ENCODE measurements at places on chromosomes 16 and 17.

DNA sequence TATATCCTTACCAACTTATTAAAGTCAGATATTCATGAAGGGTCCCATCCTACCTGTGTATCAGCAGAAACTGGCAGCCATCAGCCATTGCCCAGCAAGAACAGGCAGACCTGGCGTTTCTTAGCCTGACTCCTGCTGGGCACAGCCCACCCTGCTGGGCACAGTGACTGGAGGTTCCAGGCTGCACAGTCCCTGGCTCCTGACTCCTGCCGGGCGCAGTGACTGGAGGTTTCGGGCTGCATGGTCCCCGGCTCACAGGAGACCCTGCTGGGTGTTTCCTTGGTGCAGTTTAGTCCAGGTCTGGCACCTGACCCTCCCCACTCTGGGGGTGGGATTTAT, 6.7 kb downstream of the TIMM22 start:
- DNase-seq = no peak

DNA sequence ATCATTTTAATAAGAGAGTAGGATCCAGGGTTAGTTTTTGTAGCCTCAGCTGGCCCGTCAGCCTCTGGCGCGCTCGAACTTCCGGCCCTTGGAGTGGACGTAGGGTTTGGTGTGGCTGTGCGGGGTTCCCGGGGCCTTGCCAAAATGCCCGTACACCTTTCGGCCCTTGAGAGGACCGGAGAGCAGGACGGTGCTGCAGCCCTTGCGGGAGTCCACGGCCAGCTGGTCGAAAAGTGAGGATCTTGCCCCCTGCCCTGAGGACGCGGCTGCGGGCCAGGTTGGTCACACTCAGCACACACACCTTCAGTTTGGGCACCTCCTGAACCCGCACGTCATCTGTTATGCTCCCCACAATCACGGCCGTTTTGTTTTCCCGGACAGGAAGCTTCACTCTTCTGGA, 42.2 kb upstream of the CNTNAP4 start:
- no peak for DNase-seq

DNA sequence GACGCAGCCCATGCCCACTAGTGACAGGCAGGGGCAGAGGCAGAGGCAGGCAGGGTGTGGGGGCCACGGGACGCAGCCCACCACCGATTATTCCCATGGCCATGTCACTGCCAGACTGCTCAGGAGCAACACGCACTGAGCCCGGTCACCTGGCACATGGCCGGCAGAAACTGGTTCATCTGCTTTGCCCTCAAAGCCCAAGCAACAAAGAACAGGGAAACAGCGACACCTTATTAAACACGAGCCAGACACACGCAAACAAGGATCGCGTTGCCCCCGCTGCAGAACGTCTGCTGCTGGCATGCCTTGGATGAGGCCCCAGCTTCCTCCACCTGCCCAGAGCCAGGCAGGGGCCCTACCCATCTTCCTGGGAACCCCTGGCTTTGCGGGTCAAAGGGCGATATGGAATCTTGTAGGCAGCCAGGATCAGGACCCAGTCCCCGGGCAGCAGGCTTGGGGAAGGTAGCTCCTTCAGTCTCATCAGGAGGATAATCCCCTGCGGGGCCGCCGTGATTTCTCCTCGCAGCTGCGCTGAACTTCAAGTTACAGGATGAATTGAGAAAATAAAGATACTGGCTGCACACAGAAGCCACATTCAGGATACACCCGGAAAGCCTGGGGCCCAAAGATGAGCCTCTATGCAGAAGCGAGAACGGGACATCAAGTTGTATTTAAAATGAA, 4.8 kb downstream of the TBC1D16 start:
- DNase-seq = no peak

DNA sequence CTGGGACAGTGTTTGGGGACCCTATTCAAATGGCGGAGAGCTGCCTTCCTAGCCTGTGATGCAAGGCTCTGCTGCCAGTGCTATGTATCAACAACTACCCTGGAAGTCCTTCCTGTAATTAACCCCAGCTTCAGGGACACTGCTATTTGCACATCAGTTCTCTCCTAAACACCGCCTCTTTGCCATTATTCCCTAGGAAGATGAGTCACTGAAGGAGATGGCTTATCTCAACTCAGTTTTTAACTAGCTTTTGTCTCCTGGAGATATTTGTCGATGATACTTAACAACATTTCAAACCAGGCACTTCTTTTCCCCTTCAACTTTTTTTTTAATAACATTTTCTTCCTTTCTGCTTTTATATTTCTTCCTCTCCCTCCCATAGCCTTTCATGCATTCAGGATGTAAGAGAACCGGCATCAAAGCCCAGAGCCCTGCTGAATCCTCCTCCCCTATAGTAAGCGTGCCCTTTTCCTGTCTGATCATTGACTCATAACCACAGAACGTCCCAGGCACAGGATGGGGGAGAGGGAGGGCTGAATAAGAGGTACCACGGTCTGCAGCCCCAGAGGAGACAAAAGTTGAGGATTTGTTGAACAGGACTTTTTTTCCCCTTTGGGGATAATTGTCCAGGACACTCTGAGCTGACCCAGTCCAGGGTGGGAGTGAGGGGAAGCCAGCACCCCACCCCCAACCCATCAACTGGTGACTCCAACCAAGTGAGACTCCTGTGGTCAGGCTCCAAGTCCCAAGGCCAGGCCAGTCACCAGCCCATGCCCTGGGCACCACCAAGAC, 387.8 kb upstream of the SALL1 start:
- DNase-seq = peak; percentile 92

DNA sequence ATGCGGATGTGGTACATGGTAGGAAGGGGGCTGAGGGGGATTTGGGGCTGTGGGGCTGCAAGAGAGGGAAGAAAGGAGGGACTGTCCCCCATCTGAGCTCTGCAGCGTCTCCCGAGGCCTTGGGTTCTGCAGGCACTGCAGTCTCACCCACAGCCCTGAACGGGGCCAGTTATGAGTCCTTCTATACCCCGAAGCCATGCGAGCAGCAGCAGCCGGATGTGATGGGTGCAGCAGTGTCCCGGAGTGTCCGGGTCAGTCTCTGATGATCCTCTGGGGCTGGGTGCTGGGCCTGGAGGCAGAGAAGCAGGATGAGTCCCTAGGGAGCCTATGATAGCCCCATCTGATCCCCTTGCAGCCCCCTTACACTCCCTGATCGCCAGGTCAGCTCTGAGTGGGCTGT, 41.5 kb downstream of the CPNE2 start:
- DNase-seq = no peak

DNA sequence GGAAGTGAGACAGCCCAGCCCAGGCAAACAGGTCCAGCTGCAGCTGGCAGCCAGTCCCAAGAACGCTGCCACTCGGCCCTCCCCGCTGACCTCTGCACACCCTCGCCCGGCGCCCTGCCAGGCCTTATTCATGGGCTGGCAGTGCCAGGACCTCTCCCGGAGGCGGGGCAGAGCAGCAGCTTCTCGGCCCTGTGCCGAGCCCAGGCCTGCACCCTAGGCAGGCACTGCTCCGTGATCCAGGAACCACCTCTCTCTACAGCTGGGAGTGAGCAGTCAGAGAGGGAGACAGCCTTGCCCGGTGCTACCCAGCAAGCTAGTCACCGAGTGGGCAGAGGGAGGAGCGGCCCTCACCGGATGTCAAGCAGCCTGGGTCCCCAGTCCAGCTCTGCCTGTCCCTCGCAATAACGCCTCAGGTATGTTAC, 79.9 kb upstream of the CBX4 start:
- no peak for DNase-seq

- no peak for DNase-seq
These were observed 22.5 kb downstream of the SPG7 start for GRCh38 chr16:89530401-89531381.

DNA sequence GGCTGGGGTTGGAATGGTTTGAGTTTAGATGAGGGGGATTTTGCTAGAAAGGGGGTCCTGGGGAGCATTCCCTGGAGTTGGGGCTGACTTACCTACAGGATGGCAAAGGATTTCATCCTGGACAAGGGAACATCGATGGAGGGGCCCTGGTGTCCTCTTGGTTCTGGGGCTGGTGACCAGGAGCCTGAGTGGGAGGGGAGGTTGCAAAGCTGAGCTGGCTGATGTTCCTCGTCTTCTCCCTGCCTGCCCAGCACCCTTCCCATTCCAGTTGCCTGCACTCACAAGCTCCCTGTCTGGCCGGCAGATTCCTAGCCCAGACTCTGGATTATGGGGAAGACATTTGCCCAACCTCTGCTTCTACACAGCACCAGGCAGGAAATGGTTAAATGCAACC, 37.2 kb downstream of the ITGAE start:
- no peak for DNase-seq

DNA sequence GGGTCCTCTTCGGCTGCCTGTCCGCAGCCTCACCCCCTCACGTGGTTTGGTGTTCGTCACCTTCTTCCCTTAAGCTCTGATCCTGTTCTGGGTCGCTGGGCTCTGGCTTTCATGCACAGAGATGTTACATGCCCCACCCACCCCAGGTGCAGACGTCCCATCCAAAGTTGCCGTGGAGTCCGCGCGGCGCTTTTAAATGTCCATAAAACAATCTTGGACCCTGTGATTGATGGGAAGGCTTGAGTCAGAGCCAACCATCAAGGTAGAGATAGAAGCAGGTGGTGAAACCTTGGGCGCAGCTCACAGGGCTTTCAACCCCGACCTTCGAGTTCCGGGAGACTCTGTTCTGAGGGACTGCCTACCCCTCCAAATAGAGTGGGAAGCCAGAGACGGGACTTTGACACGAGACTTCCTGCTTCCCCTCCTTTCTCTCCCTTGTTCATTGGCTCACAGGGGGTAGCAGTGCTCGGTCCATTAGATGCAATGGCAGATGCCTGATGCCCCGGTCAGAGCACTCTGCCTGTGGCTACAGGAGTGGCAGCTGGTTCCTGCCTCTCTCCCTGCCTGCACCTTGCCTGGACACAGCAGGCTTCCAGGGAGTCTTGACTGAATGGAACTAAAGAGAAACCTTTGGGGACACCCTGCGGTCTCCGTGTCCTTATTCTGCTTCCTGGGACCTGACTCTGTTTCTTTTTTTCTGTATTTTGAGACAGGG, 4.0 kb downstream of the ENGASE start:
- DNase-seq = no peak

DNA sequence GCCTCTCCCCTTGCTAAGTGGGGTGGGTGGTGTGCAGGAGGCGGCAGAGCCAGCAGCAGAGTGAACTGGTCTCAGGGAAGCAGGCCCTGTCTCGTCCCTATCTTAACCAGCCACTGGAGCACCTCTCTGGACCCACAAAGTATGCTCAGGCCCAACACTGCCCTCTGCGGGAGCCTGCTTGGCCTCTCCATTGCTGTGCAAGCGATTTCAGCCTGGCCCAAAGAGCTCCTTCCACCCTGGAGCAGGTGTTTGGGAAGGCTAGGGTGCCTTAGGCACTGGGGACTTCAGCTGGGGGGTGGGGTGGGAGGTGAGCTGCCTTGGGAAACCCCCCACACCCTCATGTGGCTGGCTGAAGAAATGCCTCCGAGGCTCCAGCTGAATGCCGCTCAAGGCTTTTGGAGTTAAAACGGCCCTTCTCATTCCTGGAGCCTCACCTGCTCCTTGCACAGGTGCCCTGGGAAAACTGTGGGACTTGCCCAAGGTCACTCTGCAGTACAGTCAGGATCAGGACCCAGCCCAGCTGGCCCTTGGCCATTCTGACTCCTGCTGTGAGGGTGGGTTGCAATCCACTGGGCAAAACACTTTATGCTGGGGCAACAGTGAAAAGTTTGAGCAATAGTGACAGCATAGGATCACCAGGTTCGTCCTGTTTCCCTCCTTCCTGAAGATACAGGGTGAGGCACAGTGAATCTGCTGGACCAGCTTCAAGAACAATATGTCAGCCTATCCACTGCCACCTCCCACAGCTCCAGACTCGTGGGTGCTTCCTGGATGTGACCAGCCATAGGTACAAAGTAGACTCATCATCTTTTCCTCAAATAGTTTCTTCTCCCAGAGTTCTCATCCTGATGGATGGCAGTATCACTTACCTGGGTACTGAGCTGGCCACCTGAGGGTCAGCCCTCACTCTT, 5.9 kb upstream of the UBE2O start:
- peak; percentile 49 for DNase-seq

GRCh38 chr17:9403257-9403656, 172.4 kb downstream of the STX8 start:
- no peak for DNase-seq

DNA sequence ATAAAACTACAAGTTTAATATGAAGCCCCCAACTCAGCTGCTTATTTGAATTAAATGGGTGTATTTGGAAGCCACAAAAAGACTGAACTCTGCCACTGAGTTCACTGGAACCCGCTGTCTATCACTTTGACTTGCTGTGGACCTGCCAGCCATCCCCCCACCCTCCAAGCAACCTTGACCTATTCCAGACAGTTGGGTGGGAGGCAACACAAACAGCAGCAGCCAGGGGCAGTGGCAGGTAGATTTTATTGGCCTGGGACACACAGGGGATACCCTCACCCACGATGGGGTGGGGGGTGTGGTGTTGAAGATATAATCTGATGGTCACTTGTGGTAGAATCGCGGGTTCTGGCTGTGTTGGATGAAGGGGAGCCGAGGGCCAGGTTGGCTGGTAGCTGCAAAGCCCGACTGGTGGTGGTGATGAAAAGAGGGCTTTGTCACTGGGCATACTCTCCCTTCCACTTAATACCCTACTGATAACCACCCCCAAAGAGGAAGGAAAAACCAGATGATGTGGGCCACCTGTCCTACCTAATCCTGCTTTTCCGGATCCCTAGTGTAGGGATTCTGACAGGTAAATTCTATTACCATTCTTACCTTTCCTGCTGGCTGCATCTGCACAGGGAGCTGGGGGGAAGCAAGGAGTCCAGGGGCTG, 2.6 kb downstream of the GPS2 start:
- DNase-seq = no peak

DNA sequence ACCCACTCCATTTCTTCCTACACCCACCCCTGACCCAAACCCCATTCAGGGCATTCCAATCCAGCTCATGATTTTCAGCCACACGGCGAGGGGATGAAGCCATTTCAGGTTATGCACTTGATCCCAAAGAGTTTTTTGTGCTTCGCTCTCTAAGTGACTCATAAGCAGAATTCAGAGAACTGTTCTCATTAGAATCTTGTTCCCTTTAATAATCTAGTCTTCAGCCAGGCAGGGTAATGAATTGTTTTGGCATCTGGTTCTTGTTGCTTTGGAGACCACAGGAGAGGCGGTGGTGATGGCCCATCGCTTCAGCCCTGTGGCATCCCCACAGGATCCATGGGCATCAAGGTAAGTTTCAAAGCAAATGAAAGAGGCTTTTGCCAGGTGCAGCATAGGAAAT, 4.8 kb upstream of the KRT31 start:
- DNase-seq = no peak

DNA sequence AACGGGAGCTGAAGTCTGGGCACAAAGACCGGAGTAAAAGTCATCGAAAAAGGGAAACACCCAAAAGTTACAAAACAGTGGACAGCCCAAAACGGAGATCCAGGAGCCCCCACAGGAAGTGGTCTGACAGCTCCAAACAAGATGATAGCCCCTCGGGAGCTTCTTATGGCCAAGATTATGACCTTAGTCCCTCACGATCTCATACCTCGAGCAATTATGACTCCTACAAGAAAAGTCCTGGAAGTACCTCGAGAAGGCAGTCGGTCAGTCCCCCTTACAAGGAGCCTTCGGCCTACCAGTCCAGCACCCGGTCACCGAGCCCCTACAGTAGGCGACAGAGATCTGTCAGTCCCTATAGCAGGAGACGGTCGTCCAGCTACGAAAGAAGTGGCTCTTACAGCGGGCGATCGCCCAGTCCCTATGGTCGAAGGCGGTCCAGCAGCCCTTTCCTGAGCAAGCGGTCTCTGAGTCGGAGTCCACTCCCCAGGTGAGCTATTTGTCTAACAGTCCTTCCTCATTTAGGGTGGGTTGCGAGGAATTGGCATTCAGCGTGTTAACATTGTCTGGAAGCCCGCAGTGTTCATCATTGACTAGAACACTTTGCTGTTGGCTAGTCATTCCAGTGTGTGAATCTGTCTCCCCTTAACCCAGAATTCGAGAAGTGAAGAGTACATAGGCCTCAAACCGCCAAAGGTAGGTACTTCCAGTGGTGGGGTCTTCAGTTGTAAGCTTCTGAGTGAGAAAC, 1.5 kb downstream of the CDK12 start:
- peak; percentile 0 for DNase-seq

GRCh38 chr17:58447039-58447975, 30.0 kb upstream of the RNF43 start:
- DNase-seq = peak; percentile 81
